Foreskin fibroblast (primary cell): ENCODE measurements at places on chromosomes 4 and X.
A peak's percentile ranks its signal among the peaks of the same experiment; 100 is the strongest.

DNA sequence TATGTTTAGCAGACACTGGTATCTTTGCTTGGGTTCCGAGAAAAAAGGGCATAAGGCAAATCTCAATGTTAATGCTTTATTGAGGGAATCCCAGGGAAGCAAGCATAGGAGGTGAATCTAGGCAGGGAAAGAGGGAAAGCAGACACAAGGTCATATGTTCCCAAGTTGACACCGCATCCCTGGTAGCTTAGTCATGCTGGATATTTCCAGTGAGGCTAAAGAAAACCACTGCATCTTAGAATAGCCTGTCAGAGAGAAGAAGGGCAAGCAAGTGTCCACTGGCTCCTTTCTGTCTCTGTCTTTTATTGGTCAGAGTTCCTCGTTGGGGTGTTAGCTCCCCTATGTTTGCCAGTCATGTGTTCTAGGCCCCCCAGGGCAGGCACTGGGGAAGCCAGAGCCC, 104.7 kb downstream of the NKX6-1 start:
- no peak for DNase-seq

DNA sequence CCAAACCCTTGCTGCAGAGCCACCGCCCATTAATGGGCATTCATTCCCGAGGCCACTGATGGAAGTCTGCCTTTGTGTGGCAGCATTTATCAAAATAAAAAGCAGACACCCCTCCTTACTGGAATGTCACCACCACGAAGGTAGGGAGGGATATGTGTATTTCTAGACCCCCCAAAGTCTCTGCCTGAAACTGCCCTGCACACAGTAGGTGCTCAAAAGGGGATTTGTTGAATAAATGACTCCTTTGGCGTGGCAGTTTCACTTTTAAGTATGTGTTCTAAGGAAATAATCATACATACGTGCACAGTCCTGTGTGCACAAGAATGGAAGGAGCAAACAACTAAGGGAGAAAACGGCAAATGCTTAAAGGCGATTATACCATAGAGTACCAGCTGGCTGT, 23.6 kb upstream of the GLOD5 start:
- no peak for DNase-seq

DNA sequence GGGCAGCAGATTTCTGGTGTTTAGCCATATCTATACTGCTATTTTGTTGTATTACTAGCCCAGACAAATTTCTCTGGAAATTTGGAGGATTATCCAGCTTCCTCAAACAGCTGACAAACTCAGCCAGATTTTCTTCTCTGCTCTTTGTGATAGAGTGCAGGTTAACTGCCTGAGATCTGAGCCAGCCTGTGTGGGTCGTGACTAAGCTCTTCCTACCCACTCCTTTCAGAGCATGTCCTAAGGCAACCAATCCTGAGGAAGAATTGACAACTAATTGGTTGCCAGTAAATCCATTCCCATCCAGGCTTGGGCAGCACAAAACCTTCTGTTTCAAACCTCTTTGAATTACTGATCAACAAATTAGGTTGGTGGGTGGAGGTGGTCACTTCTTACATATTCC, 2.5 kb upstream of the GABRA2 start:
- no peak for DNase-seq

DNA sequence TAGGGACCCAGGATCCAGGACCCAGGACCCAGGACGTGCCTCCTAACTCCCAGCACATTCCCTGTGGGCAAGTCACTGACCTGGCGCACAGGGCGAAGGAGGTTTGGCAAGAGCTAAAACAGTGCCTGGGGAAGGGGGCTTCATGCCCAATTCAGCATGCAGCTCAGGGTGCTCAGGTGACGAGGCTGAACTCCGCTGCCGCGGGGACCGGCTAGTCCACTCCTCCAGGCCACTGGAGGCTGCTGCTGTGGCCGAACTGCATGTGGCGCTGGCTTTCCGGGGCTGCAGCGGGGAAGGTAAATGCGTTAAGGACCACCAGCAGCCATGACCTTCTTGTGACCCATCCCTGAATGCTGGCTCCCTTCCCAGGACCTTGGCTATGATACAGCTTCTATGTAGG, 4.9 kb upstream of the PIM2 start:
- DNase-seq, result no peak

GRCh38 chr4:118843237-118843636, 7.3 kb upstream of the SEC24D start:
- no peak for DNase-seq

DNA sequence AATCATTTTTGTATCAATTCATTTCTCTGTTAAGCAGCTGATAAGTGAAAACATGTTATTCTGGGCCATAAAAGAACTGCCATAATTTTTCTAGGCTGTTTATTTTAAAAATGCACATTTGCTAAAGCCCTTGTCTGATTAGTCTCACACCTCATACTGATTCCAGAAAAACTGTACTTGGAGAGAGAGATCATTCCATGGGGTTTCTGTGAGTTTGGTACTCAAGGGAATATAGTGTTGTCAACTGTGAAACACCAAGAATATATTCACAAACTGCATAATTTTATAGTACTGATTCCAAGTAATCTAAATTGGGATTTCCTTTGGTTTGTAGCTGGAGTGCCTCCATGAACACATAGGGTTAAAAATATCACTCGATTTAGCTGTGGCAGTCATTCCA, 547.6 kb downstream of the RPA4 start:
- no peak for DNase-seq

DNA sequence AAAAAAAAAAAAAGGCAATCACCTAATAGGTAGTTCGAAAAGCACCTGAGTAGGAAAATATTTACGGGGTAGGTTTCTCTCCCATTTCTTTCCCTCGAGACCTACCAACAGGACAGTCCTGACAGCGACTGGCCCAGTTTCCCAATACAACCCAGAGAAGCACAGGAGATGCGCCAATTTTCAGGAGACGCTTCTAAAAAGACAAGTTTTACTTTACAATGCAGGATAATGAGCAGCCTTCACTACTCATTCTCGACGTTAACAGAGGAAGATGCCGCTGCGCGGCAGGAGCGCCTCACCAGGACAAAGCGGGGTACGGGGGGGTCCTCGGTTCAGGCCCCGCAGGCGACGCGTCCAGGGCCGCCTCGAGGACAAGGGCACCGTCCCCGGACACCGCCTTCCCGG, 708 bp downstream of the BCLAF3 start:
- DNase-seq, result peak; percentile 2

GRCh38 chr4:96698831-96699230, 858.9 kb downstream of the PDHA2 start:
- no peak for DNase-seq

DNA sequence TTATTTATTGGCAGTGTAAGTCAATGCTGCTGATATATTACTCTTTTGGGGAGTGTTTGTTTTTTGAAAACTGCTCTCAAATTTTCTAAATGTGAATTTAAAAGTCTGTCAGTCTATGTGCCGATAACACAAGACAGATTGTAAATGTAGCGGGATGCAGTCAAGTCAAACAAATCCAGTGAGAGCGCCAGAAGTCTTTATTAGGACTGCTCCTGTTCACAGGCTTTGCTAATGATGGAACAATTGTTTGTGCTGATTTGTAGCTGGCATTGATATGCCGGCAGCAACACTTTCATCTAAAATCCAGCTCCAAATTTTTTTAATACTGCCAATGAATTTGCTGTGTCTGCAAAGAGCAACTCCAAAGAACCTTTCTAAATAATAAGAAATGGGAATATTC, 78.7 kb upstream of the TET2 start:
- DNase-seq, result no peak

DNA sequence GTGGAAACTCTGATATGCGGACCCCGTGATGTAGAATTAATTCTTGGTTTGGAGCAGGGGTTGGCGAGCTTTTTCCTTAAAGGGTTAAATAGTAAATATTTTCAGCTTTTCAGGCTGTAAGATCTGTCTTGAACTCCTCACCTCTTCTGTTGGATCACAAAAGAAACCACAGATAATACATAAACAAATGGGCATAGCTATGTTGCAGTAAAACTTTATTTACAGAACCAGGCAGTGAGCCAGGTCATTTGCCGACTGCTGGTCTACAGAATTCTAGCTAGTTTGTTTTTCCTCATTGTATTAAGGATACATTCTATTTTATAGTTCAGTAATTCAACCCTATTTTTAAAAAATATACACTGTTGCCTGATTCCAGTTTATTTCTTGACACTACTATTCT, 116.6 kb downstream of the PAPSS1 start:
- peak; percentile 28 for DNase-seq

DNA sequence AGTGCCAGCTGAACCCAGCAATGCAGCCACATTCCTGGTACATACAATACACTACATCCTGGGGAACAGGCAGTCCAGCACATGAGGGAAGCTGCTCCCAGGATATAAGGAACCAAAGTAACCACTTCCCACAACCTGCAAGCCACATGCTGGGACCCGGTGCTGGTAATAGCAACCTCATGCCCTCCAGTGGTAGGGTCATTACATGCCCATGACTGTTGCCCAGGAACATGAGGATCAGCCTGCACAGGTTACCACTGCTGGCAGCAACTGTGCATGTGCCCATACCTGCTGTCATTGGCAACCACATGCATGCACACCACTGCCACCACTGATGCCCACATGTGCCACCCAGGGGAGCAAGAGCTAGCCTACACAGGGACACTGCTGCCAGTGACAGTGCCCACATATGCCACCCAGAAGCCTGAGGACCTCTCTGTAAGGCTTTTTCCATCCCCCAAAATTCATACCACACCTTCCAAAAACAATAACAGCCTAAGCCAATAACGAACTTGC, 1982.5 kb downstream of the ARAP2 start:
- no peak for DNase-seq

DNA sequence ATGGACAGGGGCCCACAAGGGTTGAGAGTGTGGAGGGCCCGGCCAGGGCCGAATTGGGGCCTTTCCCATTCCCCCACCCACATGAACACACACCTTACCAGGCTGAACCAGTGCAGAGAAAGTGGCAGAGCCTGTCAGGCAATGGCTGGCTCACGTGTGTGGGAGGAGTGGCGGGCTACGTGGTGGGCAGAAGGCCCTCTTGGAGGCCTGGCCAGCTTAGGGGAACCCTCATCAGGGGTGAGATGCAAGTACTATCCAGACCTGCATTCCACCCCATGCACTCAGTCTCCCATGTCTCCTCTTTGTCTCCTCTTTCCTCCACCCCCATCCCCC, 965 bp downstream of the TCEAL4 start:
- DNase-seq, result peak; percentile 22

DNA sequence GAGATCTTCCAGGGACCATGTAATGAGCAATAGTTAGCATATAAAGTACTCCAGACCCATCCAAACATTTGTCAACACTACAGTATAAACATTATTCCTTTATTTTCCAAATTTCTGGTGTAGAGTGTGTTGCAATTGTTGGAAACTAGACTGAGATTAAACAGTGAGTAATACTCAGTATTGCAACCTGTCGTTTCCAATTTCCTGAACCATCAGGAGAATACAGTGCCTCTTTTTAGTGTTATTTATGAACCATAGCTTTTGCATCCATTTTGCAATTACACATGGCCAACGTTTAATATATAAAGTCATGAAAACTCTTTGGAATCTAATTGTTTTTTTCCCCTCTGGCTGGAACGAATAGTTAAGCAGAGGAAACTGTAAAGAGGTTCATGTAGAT, 58.3 kb upstream of the DHRSX start:
- DNase-seq, result peak; percentile 43

DNA sequence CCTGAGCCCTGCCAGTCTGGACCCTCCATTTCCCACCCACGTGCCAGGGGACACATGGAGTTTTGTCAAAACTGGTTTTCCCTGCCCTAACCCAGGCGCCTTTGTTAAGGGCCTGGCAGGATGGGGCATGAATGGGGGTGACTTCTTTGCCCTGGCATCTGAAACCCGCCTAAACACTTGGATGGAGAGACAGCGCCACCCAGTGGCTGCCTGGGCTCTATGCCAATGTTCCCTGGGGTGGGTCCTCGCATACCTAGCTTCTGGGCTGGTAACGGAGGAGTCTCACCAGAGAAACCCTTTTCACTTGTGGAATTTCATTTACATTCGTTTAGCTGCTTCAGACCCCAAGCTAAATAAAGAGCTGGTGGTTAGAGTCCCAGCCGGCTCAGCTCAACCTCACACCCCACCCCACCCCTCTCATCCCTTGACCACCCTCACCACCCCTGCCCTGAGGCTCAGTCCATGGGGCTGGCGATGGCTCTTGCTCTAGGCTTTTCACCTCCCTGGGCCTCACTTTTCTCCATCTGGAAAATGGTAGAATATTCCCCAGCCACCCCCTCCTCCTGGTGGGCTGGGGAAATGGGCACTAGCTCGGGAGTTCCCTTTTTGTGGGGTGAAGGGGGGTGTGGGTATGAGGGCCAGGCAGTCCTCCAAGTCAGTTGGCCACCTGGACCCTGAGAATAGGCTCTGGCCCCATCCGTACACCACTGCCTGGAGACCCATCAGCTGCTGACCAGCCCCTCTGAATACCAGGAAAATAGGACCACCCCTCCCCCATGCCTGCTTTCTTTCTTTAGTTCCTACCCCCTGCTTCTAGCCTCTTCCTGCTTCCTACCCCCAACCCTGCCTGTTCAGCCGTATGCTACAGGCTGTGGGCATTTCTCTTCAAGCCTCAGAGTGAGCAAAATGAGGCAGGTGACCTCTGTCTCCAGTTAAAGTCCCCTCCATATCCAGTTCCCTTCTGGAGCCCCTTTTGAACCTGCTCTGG, 57.1 kb upstream of the PJA1 start:
- DNase-seq, result peak; percentile 29

DNA sequence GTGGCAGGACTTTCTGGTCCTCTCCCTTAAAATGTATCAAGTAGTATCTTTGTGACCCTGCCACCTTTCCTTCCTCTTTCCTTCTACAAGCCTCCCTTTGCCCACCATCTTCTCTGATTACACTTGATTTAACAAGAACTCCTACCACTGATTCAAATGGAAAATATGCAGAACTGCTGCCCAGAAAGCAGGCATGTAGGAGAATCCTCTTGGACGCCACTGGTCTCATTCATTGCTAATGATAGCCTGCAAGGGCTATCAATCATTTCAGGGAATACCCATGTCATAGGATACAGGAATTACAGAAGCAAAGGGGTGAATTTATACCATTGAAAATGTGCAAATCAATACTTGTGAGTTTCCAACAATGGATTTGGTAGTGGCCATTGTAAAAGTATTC, 294.6 kb upstream of the NRK start:
- DNase-seq, result peak; percentile 1

DNA sequence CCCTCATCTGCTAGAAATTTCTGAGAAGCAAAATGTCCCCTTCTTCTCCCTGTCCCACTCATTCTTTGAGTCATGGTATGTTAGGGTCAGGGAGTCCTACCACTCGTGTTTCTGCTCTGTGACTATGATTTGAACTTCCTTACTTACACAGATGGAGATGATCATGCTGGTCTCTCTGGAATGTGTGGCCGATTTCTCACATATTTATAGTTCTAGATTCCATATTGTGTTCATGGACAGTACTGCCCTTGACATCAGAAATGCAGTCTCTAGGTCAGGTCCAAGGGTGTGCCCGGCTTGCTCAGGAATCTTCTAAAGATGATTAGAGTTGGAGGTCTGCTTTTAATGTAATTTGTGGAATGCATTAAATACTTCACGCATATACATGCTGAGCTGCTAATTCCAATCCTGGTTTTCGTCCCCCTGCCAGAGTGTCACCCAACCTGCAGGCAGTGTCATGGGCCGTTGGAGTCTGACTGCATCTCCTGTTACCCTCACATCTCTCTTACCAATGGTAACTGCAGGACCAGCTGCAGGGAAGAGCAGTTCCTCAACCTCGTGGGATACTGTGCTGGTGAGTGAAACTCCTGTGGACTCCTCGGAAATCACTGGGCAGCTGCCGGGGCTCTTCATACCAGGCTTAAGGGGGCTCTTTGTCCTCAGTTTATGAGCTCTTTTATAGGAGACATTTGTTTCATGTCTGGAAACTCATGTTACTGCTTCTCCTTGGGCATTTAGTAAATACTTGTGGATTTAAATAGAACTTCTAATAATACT, 214.1 kb upstream of the ANXA3 start:
- peak; percentile 42 for DNase-seq

- DNase-seq, result no peak
Measured at GRCh38 chrX:15714529-15714928, 23.5 kb upstream of the CA5B start.
